Endodermal cell (in vitro differentiated cells): ENCODE measurements at places on chromosomes 5 and 9. TPM values are rescaled to one million over a fixed set of nuclear protein-coding genes. Genes with fewer than 3 reads are reported as not detected.

GFI1B gene
- 0.67 TPM in 1 of 3 replicates, not detected in the others for total RNA-seq

TMEM215 gene
- total RNA-seq: 0.09 TPM in 1 of 3 replicates, not detected in the others

CDC23 gene
- total RNA-seq: 30.0 to 45.7 TPM (median 44.1 TPM) in 3 replicates

ELOVL7 gene
- 3.5 and 5.1 TPM in 2 replicates for total RNA-seq

ZNF618 gene
- 31.5 and 37.5 TPM in 2 replicates for total RNA-seq

ERAP2 gene
- total RNA-seq: not detected in 2 replicates

FBXL7 gene
- total RNA-seq: 6.7 to 15.2 TPM (median 12.9 TPM) in 3 replicates

SPOCK1 gene
- 22.2 to 142 TPM (median 25.8 TPM) in 3 replicates for total RNA-seq

PCDHB5 gene
- 42.8 and 43.5 TPM in 2 replicates for total RNA-seq

EQTN gene
- total RNA-seq: not detected in 2 replicates

GPR151 gene
- total RNA-seq: 4.9 and 5.1 TPM in 2 replicates

NFIB gene
- total RNA-seq: 3.6 and 5.3 TPM in 2 replicates

SLCO6A1 gene
- total RNA-seq: 0.71 to 1.3 TPM (median 0.96 TPM) in 3 replicates

GAPT gene
- 1.2 to 1.9 TPM (median 1.4 TPM) in 3 replicates for total RNA-seq

PCDHGC4 gene
- total RNA-seq: 2.3 and 2.6 TPM in 2 replicates

POLE3 gene
- total RNA-seq: 36.5 and 37.4 TPM in 2 replicates

BDP1 gene
- 25.7 to 28.6 TPM (median 26.7 TPM) in 3 replicates for total RNA-seq

SPINK6 gene
- not detected in 3 replicates for total RNA-seq

KCNMB1 gene
- total RNA-seq: not detected in 3 replicates

HOMER1 gene
- total RNA-seq: 39.4 to 43.3 TPM (median 40.8 TPM) in 3 replicates

MEIKIN gene
- total RNA-seq: not detected in 3 replicates

JAKMIP2 gene
- 6.9 and 7.1 TPM in 2 replicates for total RNA-seq

SURF2 gene
- total RNA-seq: 15.5 to 19.4 TPM (median 18.0 TPM) in 3 replicates

PCDHGA4 gene
- 0.78 to 0.86 TPM (median 0.80 TPM) in 3 replicates for total RNA-seq

SPATA31C1 gene
- 0.09 TPM in 1 of 2 replicates, not detected in the other for total RNA-seq

SPINK7 gene
- not detected in 3 replicates for total RNA-seq

CCDC180 gene
- 1.4 and 4.9 TPM in 2 replicates for total RNA-seq
